Activated CD8-positive, alpha-beta memory T cell treated with anti-CD3 and anti-CD28 coated beads for 36 hours (primary cell): ENCODE measurements at places on chromosomes 12 and 14. TPM values are rescaled to one million over a fixed set of nuclear protein-coding genes. Genes with fewer than 3 reads are reported as not detected.

ASCL4 gene
- total RNA-seq: not detected

SLCO1B1 gene
- total RNA-seq: not detected

DNAL1 gene
- 9.9 TPM for total RNA-seq

NRDE2 gene
- 27.5 TPM for total RNA-seq

KLHL28 gene
- total RNA-seq: 10.6 TPM

ARF6 gene
- 167 TPM for total RNA-seq

NKX2-1 gene
- not detected for total RNA-seq

INHBC gene
- not detected for total RNA-seq

AQP6 gene
- not detected for total RNA-seq

PIP4P1 gene
- 28.0 TPM for total RNA-seq

SYCP3 gene
- 0.17 TPM for total RNA-seq

LGR5 gene
- total RNA-seq: not detected

CCDC38 gene
- total RNA-seq: 0.25 TPM

FANCM gene
- total RNA-seq: 19.8 TPM

ARG2 gene
- total RNA-seq: 5.5 TPM

RIPK3 gene
- total RNA-seq: 9.7 TPM

KRT2 gene
- not detected for total RNA-seq

CAPZA3 gene
- total RNA-seq: not detected

CLECL1 gene
- total RNA-seq: 7.6 TPM

SOAT2 gene
- 1.5 TPM for total RNA-seq

GDF3 gene
- total RNA-seq: not detected

CNTN1 gene
- total RNA-seq: not detected

GUCY2C gene
- not detected for total RNA-seq

HSPB8 gene
- total RNA-seq: not detected

TMEM229B gene
- 1.5 TPM for total RNA-seq

MYBPC1 gene
- total RNA-seq: not detected

SRRM4 gene
- not detected for total RNA-seq

USP44 gene
- 11.5 TPM for total RNA-seq

P2RX7 gene
- total RNA-seq: 5.0 TPM

C14orf39 gene
- total RNA-seq: not detected

MPHOSPH9 gene
- total RNA-seq: 84.3 TPM
